ENCODE measurements at places on chromosomes 16 and 17.

DNA sequence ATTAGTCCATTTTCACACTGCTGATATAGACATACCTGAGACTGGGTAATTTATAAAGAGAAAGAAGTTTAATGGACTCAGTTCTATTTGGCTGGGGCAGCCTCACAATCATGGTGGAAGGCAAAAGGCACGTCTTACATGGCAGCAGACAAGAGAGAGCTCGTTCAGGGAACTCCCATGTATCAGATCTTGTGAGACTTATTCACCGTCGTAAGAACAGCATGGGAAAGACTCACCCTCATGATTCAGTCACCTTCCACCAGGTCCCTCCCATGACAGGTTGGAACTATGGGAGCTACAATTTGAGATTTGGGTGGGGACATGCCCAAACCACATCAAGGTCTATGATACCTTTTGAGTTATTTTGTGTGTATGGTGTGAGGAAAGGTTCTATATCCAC lies 66.9 kb downstream of the METRNL start:
- DNase-seq = no peak

DNA sequence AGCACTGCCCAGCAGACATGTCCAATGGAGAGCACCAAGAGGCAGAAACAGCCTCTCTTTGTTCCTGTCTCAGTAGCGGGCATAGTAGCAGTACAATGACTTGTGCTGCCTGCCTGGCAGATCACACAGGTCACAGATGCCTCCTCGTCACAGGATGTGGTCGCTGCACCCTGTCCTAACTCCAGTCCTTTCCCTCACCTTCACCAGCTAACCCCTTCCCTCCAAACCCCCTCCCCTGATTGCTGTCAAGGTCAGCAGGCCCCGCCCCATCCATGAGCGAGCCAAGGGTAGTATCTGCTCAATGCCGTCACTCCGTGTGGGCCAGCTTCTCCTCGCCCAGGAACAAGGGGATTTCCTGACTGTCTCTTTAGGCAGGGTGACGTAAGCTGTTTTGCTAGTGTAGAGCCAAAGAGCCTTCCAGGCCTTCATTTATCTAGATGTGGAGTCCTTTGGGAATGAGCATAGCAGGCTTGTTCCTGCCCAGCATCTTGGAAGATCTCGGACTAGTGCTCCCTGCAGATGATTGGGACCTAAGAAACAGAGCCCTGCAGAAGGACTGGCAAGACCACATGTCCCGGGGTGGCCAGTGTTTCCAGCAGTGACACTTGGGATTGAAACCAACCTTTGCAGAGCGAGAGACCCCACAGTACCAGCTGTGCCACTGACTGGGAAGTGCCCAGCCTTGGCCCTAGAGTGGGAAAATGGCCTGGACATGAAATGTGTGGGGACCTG lies 75.9 kb upstream of the TNRC6C start:
- peak; percentile 66 for DNase-seq

DNA sequence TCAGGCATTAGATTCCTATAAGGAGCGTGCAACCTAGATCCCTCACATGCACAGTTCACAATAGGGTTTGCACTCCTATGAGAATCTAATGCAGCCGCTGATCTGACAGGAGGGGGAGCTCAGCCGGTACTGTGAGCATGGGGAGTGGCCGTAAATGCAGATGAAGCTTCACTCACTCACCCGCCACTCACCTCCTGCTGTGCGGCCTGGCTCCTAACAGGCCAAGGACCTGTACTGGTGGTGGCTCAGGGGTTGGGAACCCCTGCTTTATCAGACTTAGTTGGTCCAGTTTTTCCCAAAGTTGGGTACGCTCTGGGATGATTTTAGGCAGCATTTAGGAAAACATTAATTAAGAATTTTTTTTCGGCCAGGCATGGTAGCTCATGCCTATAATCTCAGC lies 103.8 kb downstream of the MARF1 start:
- DNase-seq = no peak

DNA sequence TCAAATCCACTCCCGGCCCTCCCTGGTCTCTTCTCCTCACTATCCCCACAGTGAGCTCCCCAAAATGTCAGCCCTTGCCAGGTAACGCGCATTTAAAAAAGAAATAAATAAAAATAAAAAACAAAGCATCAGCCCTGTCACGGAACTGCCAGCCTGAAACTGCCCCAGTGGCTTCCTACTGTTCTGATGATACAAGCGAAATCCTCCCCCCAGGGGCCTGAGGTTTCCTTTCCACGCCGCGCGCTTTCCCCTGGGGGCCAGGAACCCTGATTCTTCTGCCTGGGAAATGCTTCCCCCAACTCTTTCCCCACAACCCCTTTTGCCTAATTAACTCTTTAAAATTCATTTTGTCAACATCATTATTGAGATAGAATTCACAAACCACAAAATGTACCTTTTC lies 12.2 kb upstream of the RPH3AL start:
- DNase-seq = no peak

- no peak for DNase-seq
Observed at GRCh38 chr16:86376837-86377236, 133.5 kb upstream of the FOXF1 start.

- no peak for DNase-seq
Observed at GRCh38 chr17:79438546-79439334, 172.1 kb downstream of the RBFOX3 start.

- DNase-seq = no peak
Observed at GRCh38 chr17:34254651-34255380, at the start of gene CCL2. CCL2 (plus strand) TSS chr17:34255285; CDS start chr17:34255350, 65 bp downstream.

DNA sequence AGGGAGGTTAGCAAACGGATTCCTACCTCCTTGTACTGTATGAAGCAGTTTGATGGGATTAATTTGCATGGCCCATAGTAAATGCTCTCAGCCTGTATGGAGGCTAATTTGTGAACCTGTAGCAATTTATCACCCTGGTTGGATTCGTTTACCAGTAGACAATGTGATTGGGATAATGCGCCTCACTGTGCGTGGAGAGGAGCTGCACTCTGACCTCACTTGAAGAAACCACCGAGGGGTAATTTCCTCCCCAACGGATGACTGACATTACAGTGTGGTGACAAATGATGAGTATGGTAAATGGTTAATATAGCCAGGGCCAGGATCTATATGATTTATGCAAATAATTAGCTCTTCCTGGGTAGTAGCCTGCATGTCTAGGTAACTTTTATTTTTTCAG lies 479.1 kb upstream of the RBFOX1 start:
- DNase-seq = no peak

GRCh38 chr17:49878931-49879904 lies 31.3 kb upstream of the TAC4 start:
- DNase-seq = no peak

- no peak for DNase-seq
Observed at GRCh38 chr17:40364906-40365305, 369 bp upstream of the GJD3 start.

DNA sequence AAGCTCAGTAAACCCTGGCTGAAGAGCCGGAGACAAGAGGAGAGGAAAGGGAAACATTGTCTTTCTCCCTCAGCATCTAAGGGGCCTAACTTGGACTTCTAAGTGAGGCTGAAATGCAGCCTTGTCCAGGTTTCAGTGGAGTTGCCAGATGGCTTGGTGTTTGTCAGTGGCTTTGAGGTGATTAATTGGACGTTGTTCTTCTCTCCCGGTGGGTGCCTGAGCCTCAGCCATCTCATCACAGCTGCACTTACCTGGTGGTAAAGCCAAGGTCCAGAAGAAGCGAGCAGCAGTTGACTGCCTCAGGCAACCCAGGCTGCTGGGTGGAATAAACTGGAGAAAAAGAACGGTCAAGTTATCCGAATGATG lies 202.2 kb upstream of the NLRP1 start:
- no peak for DNase-seq

DNA sequence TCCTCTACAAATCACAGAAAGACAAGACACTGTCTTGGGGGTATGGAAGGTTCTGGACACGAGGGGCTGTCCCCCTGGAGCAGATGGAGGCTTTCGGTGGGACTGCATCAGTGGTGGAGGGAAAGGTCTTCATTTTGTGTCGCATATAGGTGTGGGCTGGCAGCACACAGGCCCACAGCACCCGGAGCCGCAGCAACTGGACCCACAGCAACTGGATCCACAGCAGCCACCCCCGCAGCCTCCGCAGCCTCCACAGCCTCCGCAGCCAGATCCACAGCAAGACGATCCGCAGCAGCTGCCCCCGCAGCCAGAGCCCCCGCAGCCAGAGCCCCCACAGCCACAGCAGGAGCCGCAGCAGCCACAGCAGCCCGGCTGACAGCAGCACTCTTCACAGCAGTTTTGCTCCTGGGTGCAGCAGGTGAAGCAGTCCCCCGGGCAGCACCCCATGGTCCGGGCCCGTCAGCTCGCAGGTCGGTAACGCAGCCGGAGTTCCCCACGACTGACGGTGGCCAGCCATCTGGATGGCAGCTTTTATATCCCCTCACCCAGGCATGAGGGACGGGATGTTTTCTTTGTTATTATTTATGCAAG lies at the start of gene KRTAP17-1:
KRTAP17-1 (minus strand) TSS at position 507 of the 591 bp plus-strand sequence; CDS start at position 447, 60 bp downstream.
- no peak for DNase-seq

- no peak for DNase-seq
Observed at GRCh38 chr17:31580316-31580705, 188.8 kb downstream of the RAB11FIP4 start.

DNA sequence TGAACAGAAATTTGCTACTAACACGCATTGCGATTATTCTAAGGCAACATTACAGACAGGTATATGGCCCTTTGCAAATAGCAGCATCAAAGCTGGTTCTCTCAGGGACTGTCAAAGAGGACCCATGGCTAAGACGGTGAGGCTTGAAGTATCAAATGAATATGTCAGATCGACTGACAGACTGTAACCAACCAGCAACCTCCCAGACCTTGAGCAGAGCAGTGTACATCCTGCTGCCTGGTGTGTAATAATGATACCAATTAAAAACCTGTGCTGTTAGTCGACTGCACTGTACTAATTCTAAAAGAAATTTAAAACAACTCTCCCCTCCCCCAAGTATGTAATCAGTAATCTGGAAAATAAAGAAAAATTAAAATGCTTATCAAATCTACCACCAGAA lies 35.9 kb upstream of the GHDC start:
- no peak for DNase-seq

DNA sequence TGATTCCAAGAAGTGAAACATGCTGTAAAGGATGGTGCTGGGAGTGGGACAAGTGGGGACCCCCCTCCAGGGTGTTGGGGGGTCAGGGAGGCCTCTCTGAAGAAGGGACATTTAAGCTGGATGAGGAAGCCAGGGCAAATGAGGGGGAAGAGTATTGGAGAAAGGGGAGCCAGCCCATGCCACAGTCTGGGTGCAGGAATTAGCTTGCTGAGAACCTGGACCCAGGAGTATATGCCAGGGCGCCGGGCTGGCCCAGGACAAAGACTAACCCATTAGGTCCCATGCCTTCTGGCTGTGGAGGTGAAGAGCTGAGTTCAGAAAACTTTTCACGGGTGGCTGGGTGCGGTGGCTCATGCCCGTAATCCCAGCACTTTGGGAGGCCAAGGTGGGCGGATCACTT lies 45.6 kb upstream of the PIK3R6 start:
- no peak for DNase-seq

GRCh38 chr17:7323731-7324437 lies 5.3 kb downstream of the NEURL4 start:
- peak; percentile 7 for DNase-seq

GRCh38 chr16:57252148-57252721 lies 7.2 kb downstream of the ARL2BP start:
- no peak for DNase-seq

DNA sequence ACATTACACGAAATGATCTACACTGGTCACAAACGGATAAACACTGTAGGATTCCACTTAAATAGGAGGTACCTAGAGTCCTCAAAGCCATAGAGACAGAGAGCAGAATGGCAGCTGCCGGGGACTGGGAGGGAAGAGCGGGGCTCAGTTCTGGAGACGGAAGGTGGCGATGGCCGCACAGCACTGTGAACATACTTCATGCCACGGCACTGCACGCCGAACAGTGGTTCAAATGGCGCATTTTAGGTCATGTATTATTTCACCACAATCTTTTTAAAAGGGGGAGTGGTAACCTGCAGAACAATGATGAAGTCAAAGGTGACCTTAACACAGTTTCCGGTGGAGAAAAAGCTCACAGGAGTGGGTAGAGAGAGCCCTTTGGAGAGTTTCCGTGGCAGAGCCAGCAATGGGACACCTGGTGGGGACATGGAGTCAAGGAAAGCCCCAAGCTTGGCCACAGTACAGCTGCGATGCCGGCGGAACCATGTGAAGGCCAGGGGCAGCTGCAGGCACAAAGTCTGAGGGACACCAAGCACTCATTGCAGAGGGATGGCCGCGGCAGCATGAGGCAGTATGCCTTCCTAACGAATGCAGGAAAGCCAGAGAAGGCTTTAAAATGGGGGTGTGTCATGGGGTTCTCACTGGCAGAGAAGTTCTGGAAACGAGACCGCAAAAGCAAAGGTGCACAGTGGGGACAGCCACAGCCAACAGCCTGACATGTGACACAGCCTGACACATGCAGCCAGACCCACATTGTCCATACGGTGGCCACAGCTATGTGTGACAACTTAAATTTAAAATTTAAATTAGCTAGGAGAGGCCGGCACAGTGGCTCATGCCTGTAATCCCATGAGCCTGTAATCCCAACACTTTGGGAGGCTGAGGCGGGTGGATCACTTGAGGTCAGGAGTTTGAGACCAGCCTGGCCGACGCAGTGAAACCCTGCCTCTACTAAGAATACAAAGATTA lies 7.3 kb downstream of the FLCN start:
- DNase-seq = no peak

- DNase-seq = peak; percentile 23
Observed at GRCh38 chr16:10521681-10522274, 58.6 kb downstream of the EMP2 start.

GRCh38 chr17:4513113-4514032 lies 14.7 kb downstream of the SPNS2 start:
- no peak for DNase-seq

DNA sequence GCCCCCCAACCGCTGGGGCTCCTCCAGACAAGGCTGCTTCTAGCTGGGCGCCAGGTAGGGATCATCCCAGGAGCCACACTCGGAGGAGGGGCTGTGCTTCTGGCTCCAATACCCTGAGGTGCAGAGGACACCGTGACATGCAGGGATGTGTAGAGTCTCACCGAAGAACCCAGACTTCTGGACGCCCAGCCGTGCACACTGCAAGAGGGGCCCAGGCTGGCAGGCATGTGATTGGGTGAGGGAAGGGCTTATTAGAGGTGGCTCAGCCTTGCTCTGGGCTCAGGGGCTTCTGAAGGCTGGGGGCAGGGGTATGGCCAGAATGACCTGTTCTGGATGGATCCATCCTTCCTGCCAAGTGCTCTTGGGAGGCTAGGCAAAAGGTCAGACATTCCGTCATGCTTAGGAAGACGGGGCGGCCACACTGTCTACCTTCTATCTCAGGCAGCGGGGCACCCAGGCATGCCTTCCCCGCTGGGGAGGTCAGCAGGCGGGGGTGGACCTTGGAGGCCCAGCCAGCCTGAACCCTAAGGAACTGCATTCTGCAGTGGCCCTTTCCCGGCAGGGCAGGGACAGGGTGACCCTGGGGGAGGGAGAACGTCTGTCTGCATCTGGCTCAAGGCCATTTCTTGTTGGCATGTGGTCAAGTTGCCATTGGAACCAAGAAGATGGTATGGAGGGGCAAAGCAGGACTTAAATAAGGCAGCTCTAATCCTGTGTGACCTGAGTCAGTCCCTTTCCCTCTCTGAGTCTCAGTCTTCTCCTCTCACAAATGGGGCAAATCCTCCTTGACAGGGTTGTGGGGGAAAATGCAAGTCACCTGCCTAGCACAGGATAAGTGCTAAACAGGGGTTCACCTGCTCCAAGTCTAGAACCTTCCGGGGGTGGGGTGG lies 5.8 kb upstream of the ADGRG1 start:
- no peak for DNase-seq

Measured in bone marrow (tissue), 2 donors.